Activated T-helper 1 cell treated with Interleukin-2 at 50 U/mL for 16 hours (primary cell): ENCODE measurements at places on chromosomes 5 and 9.

- DNase-seq = no peak
These were observed 484.0 kb downstream of the ZNF608 start for GRCh38 chr5:124262470-124262869.

DNA sequence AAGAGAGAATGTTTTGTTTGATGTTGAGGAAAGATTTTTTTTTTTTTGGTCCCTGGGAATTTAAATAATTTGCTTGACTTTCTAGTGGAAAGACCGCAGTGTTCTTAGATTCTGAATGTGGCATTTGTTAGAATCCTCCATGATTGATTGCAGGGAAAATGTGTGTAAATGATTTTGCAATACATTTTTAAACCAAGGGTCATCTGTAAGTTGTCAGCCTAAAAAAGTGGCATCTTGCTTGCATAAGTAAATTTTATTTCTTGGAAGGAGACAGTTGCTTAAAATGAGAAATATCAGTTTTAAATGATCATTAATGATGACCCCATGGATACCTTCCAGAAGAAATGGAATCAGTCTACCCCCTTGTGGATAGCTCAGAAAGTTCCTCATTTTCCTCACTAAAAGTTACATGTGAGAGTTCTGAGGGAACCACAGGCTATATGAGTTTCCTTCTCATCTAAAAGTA lies 105.1 kb upstream of the SLC25A48 start:
- DNase-seq = no peak

- DNase-seq = no peak
These were observed 270.5 kb downstream of the DMRT2 start for GRCh38 chr9:1320607-1321195.

GRCh38 chr9:105694190-105694847 lies at the start of gene TMEM38B:
Gene TMEM38B (plus strand): TSS chr9:105694541. CDS start chr9:105694661, 120 bp downstream.
- DNase-seq = peak; percentile 68

DNA sequence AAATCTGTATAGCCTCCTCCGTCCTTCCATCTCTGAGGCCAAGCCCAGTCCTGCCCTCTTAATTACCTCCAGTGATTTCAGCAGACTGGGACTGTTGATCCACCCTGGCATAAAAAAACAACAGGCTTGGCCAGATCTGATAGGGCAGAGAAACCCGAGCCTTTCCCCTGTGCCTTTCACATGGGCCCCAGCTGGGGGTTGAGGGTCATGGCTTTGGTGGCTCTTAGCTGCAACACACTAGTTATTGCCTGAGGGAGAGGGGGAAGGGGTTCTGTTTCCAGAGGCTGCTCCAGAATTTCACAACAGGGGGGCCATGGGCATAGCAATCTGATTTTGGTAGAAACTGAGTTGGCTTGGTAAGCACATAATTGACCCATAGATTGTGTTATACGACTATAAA lies 21.2 kb upstream of the PANK3 start:
- DNase-seq = no peak
